ENCODE measurements at places on chromosomes 16 and 17.

- DNase-seq: no peak
These were observed 315.1 kb upstream of the EEF2KMT start for GRCh38 chr16:5412731-5413130.

DNA sequence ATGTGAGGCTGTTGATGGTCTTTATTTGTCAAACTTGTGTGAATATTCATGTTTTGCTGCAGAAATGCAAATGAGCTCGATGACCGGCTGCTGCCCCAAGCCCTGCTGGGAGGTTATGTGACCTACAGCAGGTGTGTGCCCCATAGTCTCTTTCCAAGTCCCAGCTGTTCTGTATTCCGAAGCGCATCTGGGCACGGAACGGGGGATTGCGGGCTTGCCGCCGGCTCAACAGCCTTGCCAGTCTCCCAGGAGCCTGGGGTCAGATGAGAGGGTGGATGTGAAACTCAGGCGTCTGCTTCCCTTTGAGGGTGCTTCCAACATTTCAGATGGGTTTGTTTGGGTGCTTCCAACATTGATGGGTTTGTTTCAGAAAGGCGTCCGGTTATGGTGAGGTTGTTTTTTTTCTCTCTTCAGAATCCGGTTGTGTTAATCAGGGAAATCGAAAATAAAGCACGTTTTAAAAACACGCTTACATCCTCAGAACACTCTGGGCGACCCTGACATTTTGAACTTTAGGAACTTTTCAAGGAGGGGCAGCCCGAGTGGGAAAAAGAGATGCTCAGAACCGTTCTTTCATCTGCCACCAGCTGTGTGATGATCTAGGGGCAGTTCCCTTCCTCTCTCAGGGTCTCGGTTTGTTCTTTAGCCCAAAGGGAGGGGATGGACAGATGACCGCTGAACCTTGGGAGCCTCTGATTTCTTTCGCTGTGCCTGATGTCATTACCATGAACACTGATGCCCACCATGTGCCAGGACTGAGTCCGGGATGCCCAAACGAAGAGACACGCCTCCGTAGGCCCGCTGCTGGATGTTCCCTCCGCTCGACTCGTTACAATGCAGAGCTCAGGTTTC lies 47.8 kb upstream of the AMZ2 start:
- peak; percentile 36 for DNase-seq

- no peak for DNase-seq
These were observed 15.6 kb downstream of the QPRT start for GRCh38 chr16:29694384-29695195.

GRCh38 chr16:56673921-56674320 lies 4.3 kb downstream of the MT1H start:
- no peak for DNase-seq

DNA sequence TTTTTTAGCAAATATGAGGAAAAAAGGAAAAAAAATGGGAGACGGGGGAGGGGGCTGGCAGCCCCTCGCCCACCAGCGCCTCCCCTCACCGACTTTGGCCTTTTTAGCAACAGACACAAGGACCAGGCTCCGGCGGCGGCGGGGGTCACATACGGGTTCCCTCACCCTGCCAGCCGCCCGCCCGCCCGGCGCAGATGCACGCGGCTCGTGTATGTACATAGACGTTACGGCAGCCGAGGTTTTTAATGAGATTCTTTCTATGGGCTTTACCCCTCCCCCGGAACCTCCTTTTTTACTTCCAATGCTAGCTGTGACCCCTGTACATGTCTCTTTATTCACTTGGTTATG lies 1.2 kb upstream of the TMEM88 start:
- DNase-seq: no peak

DNA sequence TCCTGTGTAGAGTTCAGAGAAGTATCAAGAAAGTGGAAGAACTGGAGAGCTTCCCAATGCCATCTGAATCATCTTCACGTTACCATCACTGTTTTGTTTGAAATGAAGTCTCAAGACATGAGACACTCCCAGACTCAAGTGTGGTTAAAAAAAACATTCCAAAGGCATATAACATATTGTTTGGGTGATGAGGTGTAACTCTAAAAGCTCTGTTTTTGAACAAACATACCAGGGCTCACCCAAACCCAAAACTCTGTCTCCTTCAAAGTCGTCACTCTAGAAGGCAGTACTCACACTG lies 6.3 kb upstream of the ZCCHC14 start:
- no peak for DNase-seq

DNA sequence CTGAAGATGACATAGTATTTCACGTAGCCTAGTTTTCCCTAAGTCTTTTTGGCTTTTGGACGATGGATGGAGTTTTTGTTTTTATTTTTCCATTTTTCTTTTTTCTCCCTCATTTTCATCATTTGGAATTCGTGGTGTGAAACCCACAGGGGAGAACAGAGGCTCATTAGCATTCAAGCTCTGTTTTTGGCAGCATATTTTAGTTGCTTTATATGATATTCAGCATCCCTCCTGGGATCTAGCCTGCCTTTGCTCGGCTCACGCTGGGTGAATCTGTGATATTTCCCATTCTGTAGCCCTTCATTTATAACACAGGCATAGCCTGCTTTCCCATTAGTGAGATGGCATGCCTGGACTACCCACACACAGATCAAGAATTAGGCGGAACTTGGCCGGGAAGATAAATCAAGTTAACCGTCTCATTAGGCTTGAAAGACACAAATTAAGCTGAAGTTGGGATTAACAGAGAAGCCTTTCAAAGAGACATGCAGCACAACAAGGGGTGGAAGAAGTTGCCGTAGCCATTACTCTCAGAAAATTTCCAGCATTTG lies 20.1 kb upstream of the CLEC19A start:
- no peak for DNase-seq
